ENCODE measurements at places on chromosomes 16 and 17.
A peak's percentile ranks its signal among the peaks of the same experiment; 100 is the strongest.

DNA sequence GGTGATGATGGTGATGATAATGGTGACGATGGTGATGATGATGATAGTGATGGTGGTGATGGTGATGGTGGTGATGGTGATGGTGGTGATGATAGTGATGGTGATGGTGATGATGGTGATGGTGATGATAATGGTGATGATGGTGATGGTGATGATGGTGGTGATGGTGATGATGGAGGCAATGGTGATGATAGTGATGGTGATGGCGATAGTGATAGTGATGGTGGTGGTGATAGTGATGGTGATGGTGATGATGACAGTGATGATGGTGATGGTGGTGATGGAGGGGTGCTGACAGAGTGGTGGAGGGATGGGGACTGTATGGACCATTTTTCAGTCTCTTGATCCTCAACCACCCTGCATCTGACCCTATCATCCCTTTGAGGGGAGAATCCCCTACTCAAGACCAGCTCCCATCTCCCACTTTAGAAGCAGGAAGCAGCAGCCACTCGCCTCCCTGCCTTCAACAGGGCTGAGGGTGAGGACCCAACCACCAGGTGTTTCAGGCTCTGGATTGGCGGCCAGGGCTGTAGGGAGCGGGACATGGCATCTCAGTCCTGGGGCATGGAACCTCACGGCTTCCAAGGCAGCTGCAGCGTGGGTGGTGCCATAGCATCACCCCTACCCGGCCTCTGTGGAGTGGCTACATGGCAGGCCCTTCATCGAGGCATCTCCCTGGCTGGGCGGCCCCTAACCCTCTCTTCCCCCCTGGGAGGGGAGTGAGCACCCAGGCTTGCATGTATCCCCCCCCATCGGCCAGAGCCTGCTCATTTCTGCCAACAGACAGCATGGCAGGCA, 4.5 kb downstream of the FSCN2 start:
- no peak overlapping the region for H3K4me3 ChIP-seq
- no peaks in the 10 kb centered on the region for H3K36me3 ChIP-seq
- H3K27me3 ChIP-seq = peaks cover 4% of the 10 kb centered on the region

DNA sequence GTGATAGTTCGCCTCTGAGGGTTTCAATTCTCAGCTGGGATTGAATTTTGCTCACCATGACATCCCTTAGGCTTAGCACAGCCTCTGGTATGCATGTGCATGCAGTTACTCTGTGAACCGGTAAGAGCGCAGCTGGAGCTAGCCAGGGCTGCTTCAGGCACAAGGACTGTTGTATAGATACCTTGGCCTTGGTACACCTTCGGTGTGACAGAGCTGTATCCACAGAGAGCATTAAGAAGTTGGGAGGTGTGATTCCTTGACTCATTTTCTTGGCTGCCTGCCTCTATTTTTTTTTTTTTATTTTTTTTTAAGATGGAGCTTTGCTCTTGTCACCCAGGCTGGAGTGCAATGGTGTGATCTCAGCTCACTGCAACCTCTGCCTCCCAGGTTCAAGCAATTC, 2.2 kb upstream of the NUTF2 start:
- peaks cover 15% of the 10 kb centered on the region for H3K4me1 ChIP-seq
- H3K4me3 ChIP-seq = no peak overlapping the region
- no peak overlapping the region for H3K27ac ChIP-seq

DNA sequence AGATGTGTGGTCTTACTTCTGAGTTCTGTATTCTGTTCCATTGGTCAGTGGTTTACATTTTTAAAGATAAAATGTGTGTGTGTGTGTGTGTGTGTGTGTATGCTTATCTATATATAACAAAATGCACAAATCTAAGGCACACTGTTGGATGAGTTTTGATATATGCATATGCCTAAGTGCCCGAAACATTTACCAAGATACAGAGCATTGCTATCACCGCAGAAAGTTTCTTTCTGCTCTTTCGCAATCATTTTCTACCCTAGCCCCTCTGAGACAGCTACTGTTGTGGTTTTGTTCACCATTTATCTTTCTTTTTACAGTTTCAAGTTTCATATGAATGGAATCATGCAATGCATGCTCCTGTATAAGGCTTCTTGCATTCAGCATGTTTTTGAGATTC, 97.0 kb downstream of the MRTFB start:
- no peaks in the 10 kb centered on the region for H3K27me3 ChIP-seq
- H3K27ac ChIP-seq = no peak overlapping the region
- no peak overlapping the region for H3K4me3 ChIP-seq
- H3K36me3 ChIP-seq = no peaks in the 10 kb centered on the region
- H3K4me1 ChIP-seq = no peaks in the 10 kb centered on the region

DNA sequence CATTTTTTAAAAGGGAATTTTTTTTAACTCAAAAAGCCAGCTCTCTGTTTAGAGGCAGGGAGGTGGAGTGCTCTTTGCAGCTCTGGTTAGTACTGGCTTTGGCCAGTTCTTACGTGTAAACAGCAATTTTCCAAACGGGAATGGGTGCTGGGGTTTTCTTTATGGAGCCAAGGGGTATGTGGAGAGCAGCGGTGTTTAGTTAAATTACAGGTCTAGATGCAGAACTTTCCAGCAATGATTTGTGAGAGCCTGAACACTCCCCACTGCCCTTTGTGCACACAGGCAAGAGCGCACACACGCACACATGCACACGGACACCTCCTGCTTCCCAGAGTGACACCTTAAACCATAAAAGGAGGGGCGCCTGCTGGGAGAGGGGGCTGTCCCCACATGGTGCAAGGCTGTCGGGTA, 140.2 kb downstream of the MSI2 start:
- no peaks in the 10 kb centered on the region for H3K27me3 ChIP-seq
- H3K4me3 ChIP-seq = no peak overlapping the region
- no peak for DNase-seq
- H3K27ac ChIP-seq = no peak overlapping the region
- no peaks in the 10 kb centered on the region for H3K36me3 ChIP-seq
- no peaks in the 10 kb centered on the region for H3K4me1 ChIP-seq

GRCh38 chr17:16478649-16479048, 13.3 kb downstream of the LRRC75A start:
- H3K4me3 ChIP-seq = no peak overlapping the region
- H3K36me3 ChIP-seq = no peaks in the 10 kb centered on the region
- peak overlapping the region; percentile 27 for H3K27ac ChIP-seq
- no peak for DNase-seq

GRCh38 chr17:51427323-51427811, 167.0 kb downstream of the UTP18 start:
- no peak overlapping the region for H3K4me3 ChIP-seq
- no peak for DNase-seq
- H3K27ac ChIP-seq = no peak overlapping the region
- H3K4me1 ChIP-seq = no peaks in the 10 kb centered on the region
- H3K27me3 ChIP-seq = no peaks in the 10 kb centered on the region

DNA sequence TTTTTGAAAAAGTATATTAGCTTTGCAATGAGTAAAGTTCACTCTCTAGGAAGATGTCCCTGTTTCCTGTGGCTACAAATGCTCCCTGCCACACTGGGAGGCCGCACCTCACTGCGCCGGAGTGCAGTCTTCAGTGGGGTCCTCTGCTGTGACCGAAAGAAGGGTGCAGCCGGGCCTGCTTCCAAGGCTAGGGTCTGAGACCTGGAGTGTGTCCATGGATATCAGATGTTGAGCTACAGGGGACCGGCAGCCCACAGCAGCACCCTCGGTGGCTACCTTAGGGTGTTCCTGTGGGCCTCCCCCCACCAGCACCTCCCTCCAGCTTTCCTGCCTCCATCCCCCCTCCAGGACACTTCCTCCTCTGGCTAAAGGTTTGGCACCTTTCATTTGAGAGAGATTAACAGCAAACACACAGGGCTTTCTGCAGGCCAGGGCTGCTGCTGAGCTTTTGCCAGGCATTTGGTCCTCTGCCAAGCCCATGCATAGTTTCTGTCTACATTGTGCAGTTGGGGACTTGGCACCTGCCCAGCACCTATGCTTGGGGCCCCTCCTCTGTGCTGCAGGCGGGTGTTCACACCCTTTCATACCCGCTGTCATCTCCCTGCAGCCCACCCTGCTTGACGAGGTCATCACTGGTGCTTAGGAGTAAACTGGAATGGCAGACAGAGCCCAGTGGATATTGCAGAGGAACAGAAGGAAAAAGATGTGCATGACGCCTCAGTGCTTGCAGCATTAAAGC, 33.8 kb upstream of the CRISPLD2 start:
- peak overlapping the region; percentile 10 for H3K27ac ChIP-seq
- no peak overlapping the region for H3K4me3 ChIP-seq
- H3K27me3 ChIP-seq = no peaks in the 10 kb centered on the region
- H3K4me1 ChIP-seq = peaks cover 10% of the 10 kb centered on the region
- DNase-seq = no peak
- H3K36me3 ChIP-seq = no peaks in the 10 kb centered on the region

GRCh38 chr16:2520784-2521531, 787 bp downstream of the AMDHD2 start:
- DNase-seq = no peak
- H3K27ac ChIP-seq = peak overlapping the region; percentile 34
- H3K4me3 ChIP-seq = peak overlapping the region; percentile 77
- H3K36me3 ChIP-seq = no peaks in the 10 kb centered on the region

DNA sequence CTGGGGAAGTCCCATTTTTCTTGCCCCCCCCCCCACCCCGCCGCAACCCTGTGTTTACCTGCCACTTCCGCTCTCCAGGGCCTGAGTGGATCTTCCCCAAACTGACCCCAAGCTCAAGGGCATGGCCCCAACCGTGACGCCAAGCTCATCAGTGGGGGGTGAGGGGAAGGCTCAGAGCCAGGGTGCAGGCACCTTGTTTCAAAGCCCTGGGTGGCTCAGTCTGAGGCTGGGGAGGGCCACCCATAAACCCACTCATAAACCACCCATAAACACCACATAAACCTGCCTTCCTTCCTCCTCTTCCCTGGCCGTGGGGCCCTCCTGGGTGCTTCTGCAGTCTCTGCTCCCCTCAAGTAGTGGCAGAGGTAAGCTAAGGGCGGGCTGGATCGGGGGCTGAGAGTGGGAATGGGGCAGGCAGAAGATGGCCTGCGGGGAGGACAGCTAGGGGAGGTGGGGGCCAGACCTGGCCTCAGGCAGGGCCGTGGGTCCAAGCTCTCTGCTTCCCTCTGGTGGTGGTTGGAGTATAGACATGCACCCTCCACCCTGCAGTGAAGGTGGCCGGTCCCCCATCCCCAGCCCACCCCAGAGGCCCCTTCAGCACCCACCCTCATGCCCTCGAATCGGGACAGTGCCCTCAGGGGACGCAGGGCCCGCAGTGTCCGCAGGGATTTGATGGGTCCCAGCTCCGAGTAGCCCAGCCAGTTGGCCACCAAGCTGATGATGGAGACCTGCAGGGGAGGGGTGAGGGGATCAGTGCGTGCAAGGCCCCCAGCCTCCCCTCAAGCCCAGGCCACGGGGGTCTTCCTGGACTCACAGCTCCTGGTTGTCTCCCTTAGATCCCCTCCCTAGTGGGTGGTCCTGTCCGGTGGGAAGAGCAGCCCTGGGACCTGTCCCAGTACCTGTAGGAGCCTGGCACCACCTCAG, 14.6 kb upstream of the CD79B start:
- H3K27me3 ChIP-seq = no peaks in the 10 kb centered on the region
- H3K4me1 ChIP-seq = no peaks in the 10 kb centered on the region
- H3K27ac ChIP-seq = no peak overlapping the region
- DNase-seq = peak; percentile 15

DNA sequence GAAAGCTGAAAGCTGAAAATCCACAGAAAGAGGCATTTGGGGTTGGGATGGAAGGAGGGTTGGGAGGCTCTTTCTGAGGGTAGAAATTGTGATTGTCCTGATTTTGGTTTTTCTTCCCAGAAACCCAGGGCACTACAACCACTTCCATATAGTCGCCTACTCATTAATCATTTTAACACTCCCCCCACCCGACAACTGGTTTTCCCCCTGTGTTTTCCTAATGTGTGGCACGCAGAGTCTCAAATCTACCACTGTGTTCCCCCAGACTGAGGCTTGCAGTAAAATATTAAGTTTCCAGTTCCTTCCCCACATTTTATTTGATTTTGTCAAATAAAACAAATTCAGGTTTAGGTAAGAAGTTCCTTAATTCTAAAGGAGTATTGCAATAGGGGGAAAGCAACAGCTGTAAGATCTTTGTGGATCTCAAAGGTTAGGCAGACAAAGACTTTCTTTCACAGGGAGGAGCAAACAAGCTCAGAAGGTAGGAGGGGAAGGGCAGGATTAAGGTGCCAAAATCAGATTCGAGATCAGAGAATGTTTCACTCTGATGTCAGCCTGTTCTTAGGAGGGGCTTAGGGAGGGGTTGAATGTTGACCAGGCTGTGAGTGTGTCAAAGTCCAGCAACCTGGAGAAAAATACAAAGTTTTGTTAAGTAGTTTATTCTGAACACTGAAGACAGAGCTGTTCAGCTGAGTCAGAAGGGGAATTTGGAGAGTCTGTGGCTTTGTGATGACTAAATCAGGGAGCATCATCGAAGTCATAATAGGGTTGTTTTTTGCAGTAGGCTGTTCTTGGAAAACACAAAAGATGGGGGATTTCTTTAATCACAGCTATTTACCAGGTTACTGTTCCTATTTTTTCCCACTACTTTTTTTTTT, 3.6 kb downstream of the ZNF267 start:
- no peaks in the 10 kb centered on the region for H3K4me1 ChIP-seq
- no peak overlapping the region for H3K4me3 ChIP-seq
- H3K27ac ChIP-seq = no peak overlapping the region
- no peaks in the 10 kb centered on the region for H3K36me3 ChIP-seq
- no peak for DNase-seq

DNA sequence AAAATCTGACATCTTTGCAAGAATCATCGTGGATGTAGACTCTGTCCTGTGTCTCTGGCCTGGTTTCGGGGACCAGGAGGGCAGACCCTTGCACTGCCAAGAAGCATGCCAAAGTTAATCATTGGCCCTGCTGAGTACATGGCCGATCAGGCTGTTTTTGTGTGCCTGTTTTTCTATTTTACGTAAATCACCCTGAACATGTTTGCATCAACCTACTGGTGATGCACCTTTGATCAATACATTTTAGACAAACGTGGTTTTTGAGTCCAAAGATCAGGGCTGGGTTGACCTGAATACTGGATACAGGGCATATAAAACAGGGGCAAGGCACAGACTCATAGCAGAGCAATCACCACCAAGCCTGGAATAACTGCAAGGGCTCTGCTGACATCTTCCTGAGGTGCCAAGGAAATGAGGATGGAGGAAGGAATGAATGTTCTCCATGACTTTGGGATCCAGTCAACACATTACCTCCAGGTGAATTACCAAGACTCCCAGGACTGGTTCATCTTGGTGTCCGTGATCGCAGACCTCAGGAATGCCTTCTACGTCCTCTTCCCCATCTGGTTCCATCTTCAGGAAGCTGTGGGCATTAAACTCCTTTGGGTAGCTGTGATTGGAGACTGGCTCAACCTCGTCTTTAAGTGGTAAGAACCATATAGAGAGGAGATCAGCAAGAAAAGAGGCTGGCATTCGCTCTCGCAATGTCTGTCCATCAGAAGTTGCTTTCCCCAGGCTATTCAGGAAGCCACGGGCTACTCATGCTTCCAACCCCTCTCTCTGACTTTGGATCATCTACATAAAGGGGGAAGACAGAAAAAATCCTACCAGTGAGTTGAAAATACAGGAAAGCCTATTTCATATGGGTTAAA, at the start of gene G6PC1:
Gene G6PC1 (plus strand): TSS at position 340 of the 872 bp plus-strand sequence. CDS start 78 bp downstream, at position 418.
- no peak within 1 kb of the TSS for H3K4me3 ChIP-seq
- no peaks in the 10 kb centered on the region for H3K36me3 ChIP-seq
- no peaks in the 10 kb centered on the region for H3K4me1 ChIP-seq
- H3K27me3 ChIP-seq = no peaks in the 10 kb centered on the region

All from prostate gland (tissue), 2 donors.